ENCODE measurements at places on chromosomes 11 and 22.

DNA sequence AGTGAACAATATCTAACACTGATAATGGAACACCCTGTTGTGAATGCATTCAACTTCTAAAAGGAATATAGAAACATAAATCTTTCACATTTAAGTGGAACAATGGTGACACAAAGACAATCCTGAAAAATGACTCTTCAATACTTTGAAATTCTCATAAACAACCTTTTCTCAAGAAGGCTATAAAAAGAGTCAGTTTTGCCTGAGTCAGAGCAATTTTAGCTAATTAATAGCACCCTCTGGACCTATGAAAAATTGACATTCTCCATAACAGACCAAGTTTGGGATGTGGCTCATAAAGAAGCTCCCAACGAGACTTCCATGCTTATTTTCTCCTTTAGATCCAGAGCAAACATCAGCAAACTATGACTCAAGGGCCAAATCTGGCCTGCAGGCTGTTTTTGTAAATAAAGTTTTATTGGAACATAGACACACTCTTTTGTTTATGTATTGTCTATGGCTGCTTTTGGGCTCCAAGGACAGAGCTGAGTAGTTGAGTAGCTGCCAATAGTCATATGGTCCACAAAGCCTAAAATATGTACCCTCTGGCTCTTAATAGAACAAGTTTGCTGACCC is 108.0 kb downstream of the MAML2 start:
- DNase-seq, result no peak

GRCh38 chr11:104279587-104279986 is 115.6 kb upstream of the PDGFD start:
- no peak for DNase-seq

DNA sequence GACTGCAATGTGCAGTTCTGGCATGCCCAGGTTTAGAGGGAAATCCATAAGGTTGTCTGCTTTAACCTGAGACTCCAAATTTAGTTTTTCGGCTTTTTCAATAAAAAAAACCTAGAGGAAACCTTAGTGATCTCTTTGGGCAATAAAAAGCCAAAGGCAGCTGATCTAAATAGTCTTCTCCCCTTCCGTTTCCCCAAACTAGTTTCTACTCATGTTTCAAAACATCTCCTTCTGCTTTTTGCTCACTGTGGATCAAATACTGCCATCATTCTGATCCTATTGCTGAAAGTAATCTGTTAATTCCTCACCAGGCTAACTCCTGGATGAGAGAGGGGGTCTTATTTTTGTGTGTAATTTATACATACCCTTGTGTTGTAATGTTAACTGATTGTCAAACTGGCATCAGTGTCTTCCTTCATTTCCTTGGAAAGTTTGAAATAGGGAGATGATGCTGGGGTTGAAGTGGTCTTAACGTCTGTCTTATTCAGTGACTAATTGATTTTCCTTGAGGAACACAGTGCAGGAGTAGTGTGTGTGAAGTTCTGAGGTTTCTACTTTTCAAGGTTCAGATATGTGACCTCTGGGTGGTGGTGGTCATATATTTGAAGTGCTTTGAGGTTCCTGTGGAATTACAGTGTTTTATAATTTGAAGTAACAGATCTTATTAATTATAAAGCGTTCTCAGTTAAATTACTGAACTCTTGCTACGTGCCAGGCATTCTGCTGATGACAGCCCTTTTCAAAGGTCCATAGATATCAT is 55.0 kb downstream of the ARHGAP42 start:
- DNase-seq, result no peak

DNA sequence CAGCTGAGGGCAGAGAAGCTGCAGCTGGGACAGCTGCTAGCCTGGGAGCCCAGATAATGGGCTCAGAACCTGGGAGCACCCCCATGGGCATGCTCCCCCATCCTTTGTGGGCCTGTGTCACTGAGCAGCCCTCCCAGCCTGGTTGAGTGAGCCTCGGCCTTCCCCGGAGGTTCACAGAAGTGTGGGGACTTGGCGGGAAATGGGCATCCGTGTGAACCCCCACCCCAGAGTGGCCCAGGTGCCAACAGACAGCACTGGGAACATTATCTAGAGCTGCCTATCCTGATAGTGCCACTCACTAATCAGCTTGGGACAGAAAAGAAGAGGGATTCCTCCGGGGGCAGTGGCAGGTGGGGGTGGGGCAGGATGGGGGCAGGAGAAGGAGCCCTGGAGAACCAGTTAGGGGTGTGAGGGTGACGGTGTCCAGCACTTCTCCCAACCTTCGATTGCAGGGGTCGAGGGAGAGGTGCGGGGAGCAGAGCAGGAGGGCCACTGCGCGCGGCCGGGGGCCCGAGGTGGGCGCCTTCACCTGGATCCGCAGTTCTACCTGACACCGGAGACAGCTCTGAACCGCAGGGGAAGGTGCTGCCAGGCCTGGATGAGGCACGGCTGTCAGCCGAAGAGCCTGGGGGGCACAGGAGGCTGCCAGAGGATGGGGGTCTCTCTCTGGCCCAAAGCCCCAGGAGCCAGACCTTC is 33.1 kb downstream of the FLRT1 start:
- no peak for DNase-seq

- DNase-seq, result no peak
Observed at GRCh38 chr11:61907282-61907681, 10.1 kb downstream of the RAB3IL1 start.

- DNase-seq, result no peak
Observed at GRCh38 chr11:103862802-103863174, 173.7 kb upstream of the DDI1 start.

DNA sequence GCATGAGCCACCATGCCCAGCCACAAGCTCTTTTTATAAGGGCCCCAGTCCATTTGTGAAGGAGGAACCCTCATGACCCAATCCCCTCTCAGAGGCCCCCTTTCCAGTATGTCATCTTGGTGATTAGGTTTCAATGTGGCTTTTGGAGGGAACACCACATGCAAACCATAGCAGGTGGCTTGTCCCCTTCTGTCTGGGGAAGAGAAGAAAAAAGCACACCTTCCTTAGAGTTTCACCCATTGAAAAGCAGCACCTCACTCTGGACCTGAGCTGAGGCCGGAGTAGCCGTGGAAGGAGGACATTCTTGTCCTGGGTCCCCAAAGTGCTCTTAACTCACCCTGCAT is 25.4 kb downstream of the NEAT1 start:
- DNase-seq, result no peak

GRCh38 chr22:41943661-41944209 is 3.2 kb downstream of the CENPM start:
- DNase-seq, result no peak

DNA sequence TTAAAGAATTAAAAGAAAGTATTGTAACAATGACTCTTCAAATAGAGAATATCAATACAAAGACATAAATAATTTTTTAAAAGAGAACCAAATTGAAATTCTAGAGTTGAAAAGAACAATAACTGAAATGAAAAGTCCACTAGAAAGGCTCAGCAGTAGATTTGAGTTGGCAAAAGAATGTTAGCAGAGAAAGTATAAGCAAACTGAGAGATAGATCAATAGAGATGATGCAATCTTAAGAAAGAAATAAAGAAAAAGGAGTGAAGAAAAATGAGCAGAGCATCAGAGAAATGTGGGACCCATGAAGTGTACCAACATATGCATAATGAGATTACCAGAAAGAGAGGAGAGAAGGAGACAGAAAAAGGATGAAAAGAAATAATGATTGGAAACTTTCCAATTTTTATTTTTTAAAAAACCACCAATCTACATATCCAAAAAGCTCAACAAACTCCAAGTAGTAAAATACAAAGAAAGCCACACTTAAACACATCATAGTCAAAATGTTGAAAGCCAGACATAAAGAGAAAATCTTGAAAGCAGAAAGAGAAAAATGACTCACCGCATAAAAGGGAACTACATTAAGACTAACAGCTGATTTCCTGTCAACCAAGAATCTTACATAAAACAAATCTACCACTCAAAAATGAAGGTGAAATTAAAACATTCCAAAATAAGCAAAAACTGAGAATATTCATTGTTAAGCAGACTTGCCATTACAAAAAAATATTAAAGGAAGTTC is 20.9 kb downstream of the NCF4 start:
- DNase-seq, result peak; percentile 82

DNA sequence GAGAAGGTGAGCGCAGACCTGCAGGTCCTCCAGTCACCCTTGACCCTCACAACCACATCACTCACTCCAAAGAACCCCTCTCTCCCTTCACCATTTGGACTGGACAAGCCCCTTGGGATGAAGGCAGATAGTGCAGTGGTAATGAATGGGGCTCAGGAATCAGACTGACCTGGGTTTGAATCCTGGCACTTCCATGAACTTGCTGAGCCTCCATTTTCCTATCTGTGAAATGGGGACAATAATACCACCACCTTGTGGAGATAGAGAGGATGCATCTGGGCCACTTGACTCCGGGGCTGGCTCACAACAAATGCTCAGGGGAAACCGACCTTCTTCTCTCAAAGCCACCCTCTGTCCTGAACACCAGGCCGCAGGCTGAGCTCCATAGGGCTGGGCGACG is 178.1 kb downstream of the ST3GAL4 start:
- no peak for DNase-seq

Data from common myeloid progenitor, CD34-positive (primary cell).